ENCODE measurements at places on chromosomes 3 and 15. TPM values are rescaled to one million over a fixed set of nuclear protein-coding genes. Genes with fewer than 3 reads are reported as not detected.
A peak's percentile ranks its signal among the peaks of the same experiment; 100 is the strongest.

GRCh38 chr3:150412561-150413231 lies 4.6 kb downstream of the TSC22D2 start:
- peak; percentile 67 for DNase-seq

- peak; percentile 42 for DNase-seq
Observed at GRCh38 chr3:82080261-82080660, 318.8 kb upstream of the GBE1 start.

DNA sequence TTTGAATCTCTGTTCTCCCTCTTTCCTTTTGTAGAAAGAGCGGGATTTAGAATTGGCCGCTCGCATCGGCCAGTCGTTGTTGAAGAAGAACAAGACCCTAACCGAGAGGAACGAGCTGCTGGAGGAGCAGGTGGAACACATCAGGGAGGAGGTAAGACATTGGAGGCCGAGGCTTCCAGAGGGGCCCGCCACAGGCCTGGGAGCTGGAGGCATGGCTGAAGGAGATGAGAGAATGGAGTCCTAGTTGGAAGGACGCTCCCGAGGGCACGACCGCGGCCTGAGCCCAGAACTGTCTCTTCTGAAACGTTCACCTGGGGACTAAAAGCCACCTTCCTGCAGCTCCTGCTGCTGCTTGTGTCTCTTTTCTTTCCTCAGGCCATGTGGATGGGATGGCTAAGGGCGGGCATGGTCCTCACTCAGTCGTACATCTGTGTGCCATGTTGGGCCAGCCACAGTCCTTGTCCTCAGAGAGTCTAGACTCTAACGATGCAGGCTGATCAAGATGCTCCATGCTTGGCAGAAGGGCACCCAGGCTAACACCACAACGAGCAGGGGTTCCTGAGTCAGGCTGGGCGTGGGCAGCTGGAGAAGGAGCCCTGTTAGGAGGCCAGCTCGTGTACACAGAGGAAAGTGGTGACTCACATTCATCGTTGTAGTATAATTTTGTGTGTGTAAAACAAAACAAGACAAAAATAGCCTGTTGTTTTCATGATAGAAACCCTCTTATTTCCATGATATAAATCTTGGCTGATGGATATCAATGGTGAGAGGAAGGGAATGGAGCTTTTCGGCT lies 81.1 kb downstream of the CCK start:
- DNase-seq, result peak; percentile 85

DNA sequence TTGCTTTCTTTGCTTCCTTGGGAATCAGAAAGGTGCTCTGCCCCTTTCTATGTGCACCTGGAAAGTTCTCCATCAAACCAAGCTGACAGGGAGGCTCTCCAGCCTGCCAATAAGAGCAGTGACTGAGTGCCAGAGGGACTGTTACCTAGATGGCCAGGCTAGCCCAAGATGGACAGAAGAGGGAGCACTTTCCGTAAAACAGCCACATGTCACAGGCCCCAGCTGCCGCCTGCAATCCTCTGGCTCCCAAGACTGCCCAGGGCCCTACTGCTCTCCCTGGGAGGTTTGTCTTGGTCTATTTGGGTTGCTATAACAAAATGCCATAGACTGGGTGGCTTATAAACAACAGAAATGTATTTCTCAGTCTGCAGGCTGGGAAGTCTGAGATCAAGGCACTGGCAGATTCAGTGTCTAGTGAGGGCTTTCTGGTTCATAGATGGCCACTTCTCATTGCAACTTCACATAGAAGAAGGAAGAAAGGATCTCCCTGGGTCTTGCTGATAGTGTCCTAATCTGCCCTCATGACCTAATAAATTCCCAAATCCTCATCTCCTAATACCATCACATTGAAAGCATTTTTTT lies 72.3 kb downstream of the TAMM41 start:
- DNase-seq, result peak; percentile 58

ARRDC4 gene
- 8.9 TPM for polyA plus RNA-seq

GRCh38 chr3:73115806-73116205 lies 54.3 kb downstream of the EBLN2 start:
- no peak for DNase-seq

- no peak for DNase-seq
Observed at GRCh38 chr3:179658606-179659005, 5.8 kb downstream of the USP13 start.

PLCH1 gene
- polyA plus RNA-seq, result 0.42 TPM

GRCh38 chr3:196585044-196585757 lies 16.7 kb downstream of the FBXO45 start:
- no peak for DNase-seq

GRCh38 chr3:193732391-193732790 lies 139.4 kb downstream of the OPA1 start:
- DNase-seq, result peak; percentile 48

- no peak for DNase-seq
Observed at GRCh38 chr3:172261054-172261453, 187.2 kb downstream of the GHSR start.

DNA sequence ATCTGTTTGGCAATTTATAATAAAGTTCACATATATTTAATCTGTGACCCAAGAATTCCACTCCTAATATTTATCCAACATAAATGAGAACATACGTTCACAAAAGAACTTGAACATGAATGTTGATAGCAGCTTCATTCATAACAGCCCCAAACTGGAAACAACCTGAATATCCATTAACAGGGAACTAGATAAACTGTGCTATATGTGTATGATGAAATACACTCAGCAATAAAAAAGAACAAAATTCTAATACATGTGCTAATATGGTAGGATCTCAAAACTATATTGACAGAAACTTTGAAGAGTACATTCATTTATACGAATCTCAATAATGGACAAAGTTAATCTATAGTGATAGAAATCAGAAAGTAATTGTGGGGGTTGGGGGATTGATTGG lies 5.1 kb upstream of the BHLHE40 start:
- no peak for DNase-seq

- DNase-seq, result no peak
Observed at GRCh38 chr3:195885036-195885891, 23.1 kb downstream of the TNK2 start.

DNA sequence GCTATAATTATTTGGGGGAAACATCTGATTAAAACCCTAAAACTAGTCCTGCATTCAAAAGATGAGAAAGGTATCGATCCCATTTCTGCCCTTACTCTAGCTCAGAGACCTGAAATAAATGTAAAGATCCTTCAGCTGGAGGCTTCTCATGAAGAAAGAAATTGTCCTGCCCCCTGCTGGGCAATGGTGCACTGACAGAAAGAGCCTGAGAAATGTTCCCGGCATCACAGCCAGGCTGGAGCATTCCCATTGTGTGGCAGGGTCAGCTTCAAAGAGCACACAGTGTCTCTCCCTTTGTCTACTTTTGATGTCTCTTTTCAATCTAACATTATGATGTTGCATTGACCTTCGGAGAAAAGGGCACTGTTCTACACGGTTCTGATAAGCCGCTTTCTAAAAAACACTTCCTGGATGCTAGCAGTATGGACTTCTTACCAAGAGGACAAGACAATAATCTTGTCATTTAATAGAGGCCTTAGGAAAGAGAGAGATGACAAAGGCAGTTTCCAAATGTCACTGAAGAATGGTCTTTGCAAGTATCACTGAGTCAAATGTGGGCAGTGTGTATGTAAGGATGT lies 287.5 kb downstream of the MAGI1 start:
- DNase-seq, result peak; percentile 11

- DNase-seq, result peak; percentile 95
Observed at GRCh38 chr15:98903377-98904018, 104.1 kb downstream of the PGPEP1L start.

DNA sequence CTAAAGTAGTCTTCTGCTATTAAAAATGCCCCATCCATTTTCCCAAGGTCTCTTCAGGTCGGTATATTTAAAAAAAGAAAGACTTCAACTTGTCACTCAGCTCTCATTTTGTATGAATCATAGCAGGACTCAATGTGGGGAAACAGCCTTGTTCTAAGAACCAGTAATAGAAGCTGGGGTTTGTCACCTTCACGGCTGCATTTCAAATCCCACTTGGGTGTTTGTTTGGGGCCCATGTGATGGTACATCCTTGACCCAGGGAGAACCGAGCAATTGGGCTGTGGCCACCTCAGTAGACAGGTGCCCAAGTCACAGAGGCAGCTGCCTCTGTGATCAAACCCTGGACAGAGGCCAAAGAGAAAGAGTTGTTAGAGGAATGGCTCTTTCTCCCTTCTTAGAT lies 70.3 kb upstream of the ARL8B start:
- no peak for DNase-seq

SEMA3B gene
- 8.4 TPM for polyA plus RNA-seq

KNG1 gene
- not detected for polyA plus RNA-seq

GRCh38 chr3:134892326-134892725 lies 97.3 kb downstream of the EPHB1 start:
- DNase-seq, result no peak

DNA sequence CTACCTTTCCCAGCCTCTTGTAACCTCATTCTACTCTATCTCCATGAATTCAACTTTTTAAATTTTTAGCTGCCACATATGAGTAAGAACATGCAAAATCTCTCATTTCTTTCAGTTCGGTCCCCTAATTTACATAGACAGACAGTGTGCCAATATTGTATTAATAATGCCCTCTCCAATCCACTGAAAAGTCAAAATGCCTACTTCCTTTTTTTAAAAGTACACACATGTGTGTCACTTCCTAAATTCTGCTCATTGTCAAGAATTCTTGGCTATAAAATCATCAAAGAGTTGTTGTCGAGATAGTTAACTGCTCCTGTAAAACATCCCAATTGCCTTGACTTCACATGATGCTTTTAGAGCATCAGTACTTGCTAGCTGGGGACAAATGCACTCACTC lies 84.2 kb upstream of the IL12A start:
- DNase-seq, result no peak

IL17RE gene
- polyA plus RNA-seq, result 10.2 TPM

DNA sequence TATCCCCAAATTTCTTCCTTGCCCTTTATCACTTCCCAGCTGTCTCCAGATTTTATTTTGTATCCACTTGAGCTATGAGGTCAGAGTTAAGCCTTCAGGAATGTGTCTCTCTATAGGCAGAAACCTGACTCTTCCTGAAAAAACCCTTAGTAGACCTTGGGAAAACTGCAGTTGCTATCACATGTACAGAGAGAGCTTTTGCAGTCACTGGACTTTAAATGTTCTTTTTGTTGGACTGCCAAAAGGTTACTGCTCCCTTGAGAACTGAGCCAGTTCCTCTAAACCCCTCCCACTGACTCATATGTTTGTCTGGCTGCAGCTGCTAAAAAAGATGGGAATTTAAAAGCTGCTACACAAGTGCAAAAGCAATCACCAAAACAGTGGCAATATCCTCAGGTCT lies 169.1 kb upstream of the CCDC54 start:
- DNase-seq, result peak; percentile 93

- no peak for DNase-seq
Observed at GRCh38 chr15:42508263-42508690, 12.8 kb downstream of the SNAP23 start.

DNA sequence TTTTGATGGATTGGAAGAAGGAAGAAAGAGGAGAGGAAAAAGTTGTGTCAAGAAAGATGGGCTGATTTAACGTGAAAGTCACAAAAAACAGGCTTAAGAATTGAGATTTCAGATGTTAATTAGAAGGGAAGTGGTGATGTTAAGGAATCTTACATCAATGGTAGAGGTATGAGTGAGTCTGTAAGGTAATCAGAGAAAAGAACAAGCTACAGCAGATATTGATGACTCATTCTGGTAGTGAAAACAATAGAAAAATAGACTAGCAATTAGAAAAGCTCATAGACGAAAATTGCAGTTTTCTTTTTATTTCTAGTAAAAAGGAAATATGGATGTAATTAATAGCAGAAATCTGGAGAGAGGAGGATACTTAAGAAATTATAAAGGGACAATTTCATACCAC lies 559.6 kb downstream of the MCTP2 start:
- DNase-seq, result peak; percentile 63

GRCh38 chr3:108103886-108104797 lies 13.3 kb upstream of the CD47 start:
- DNase-seq, result no peak

GRCh38 chr3:29597376-29598008 lies 316.6 kb downstream of the RBMS3 start:
- no peak for DNase-seq

PARP14 gene
- polyA plus RNA-seq, result 7.1 TPM

GPR27 gene
- polyA plus RNA-seq, result 0.14 TPM

- DNase-seq, result peak; percentile 43
Observed at GRCh38 chr15:67931861-67932260, 92.0 kb upstream of the RNU6-1 start.

TLR9 gene
- not detected for polyA plus RNA-seq

GRCh38 chr3:85785766-85786165 lies 827.0 kb downstream of the CADM2 start:
- no peak for DNase-seq

- no peak for DNase-seq
Observed at GRCh38 chr3:41024031-41024836, 175.1 kb upstream of the CTNNB1 start.

DNA sequence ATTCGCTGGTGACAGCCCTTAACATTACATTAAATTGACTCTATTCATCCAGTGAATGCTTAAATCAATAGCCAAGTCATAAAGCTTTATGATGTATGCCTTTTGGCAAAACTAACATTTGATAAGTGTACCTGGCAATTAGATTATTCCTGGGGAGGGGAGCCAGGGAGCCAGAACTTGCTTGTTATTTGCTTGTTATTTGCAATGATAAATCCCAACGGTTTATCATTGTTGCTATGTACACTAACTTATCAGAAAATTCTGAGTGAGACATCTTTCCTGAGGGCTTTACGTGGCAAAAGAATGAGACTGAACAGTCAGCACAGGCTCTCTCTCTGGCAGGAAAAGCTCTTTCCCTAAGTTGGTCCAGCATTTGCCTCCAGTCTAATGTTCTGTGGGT lies 35.8 kb upstream of the FBN1 start:
- DNase-seq, result peak; percentile 50
